Tibial artery (tissue), 4 donors: ENCODE measurements at places on chromosomes 4 and X.
A peak's percentile ranks its signal among the peaks of the same experiment; 100 is the strongest.

GRCh38 chr4:70632028-70632427 is 3.5 kb downstream of the ENAM start:
- no peak for DNase-seq

DNA sequence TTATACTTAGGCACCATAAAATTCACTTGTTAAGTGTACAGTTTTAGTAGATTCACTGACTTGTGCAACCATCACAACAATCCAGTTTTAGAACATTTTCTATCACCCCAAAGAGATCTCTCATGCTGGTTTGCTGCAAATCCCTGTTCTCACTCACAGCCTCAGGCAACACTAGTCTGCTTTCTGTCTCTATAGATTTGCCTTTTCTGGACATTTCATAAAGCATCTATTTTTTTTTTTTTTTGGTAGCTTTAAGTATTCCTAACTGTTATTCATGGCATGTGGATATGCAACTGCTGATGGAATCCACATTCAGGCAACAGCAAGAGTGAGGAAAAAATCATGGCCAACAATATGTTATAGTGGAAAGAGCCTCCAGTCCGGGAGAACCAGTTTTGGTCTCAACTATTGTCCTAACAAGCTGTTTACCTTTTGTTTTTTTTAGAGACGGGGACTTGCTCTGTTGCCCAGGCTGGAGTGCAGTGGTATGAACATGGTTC is 27.0 kb upstream of the TMEM150C start:
- no peak for DNase-seq

- DNase-seq: no peak
Observed at GRCh38 chr4:16293210-16293838, 67.1 kb upstream of the TAPT1 start.

DNA sequence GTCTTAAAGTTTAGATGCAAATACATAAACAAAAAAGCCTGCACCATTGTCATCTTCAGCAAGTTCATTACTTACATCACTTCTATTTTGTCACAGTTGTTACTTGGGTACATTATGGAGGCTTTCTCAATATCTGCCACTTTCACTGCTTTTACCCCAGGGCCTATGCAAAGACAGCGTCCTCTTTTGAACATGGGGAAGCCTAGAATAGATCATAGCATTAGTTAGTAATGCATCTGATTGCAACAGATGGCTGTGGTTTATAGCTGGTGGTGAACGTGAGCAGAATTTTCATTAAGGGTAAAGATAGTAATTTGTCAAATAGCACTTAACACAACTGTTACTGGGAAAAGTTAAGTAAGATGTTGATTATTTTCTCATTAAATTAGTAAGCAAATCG is 729 bp downstream of the CXCL11 start:
- no peak for DNase-seq

- no peak for DNase-seq
Observed at GRCh38 chr4:152996672-152997071, 60.5 kb downstream of the FHDC1 start.

DNA sequence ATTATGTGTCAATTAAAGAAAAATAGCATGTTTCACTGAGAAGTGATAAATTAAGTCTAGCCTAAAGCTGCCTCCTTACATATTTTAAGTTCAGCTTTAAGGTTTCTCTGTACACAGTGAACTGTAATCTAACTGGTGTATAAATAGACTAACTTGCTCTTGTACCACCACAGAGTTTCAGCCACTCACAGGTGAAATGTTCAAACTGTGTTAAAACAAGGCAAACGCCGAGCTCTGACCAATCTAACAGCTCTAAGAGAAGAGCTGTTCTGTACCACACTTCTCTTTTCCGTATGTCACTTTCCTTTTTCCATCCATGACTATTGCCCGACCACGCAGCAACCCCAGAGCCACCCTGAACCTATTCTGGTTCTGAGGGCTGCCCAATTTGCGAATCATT is 64.5 kb downstream of the DCHS2 start:
- no peak for DNase-seq

DNA sequence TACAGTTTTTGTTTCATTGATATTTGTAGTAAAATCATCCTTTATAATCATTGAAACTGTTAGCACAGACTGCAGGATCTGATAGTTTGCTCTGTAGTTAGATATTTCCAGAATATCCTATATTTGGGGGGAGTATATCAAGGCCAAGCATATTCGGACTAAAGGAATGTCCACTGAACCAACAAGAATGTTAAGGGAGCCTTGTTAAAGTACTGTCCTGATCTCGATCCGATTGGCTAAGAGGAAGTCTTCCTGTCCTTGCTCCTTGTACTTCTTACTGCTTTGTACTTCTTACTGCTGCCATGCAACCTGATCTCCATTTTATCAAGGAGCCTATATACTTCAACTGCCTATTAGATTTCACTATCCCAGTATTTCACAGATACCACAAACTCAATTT is 449.3 kb downstream of the RPA4 start:
- DNase-seq: no peak

DNA sequence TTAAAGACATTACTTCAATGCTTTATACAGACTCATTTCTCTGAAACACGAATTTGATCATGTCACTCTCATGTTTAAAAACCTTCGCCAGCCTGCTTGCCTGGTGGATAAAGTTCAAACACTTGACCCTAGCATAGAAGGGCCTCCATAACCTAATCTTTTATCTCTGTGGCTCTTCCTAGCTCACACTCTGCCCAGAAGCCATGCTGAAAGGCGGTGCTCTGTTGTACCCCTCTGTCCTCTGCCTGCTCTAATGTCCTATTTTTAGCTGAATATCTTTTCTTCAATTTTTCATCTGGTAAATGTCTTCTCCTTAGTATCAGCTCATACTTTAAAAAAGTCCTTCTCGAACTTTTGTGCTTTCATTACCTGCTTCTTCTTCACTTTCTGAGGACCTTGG is 302.6 kb upstream of the BOD1L1 start:
- no peak for DNase-seq

- DNase-seq: no peak
Observed at GRCh38 chrX:110310896-110311295, 7.0 kb downstream of the AMMECR1 start.

DNA sequence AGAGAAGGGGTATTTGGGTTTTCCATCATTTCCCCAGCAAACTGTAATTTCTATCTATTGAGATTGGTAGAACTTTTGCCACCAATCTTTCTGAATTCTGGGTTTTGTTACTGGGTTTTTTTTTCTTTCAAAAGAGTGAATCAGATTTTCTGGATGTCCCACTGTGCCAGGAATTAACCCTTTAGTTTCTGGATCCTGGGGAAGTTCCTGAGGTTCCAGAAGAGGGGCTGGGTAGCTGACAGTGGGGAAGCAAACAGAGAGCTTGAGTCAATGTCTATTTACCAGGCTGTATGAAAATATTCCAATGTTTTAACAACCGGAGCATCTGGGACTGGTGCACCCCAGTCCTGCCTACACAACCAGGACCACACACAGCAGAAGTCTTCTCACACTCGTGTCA is 25.8 kb upstream of the SOD3 start:
- DNase-seq: no peak

- DNase-seq: peak; percentile 80
Observed at GRCh38 chr4:25030277-25031076, at the start of gene LGI2. Gene LGI2, minus strand, starts transcription at chr4:25030946. Its CDS starts 253 bp downstream, at chr4:25030693.

GRCh38 chrX:9842541-9842940 is 56.3 kb downstream of the SHROOM2 start:
- no peak for DNase-seq

- DNase-seq: no peak
Observed at GRCh38 chr4:104905065-104905464, 241.6 kb upstream of the TET2 start.

DNA sequence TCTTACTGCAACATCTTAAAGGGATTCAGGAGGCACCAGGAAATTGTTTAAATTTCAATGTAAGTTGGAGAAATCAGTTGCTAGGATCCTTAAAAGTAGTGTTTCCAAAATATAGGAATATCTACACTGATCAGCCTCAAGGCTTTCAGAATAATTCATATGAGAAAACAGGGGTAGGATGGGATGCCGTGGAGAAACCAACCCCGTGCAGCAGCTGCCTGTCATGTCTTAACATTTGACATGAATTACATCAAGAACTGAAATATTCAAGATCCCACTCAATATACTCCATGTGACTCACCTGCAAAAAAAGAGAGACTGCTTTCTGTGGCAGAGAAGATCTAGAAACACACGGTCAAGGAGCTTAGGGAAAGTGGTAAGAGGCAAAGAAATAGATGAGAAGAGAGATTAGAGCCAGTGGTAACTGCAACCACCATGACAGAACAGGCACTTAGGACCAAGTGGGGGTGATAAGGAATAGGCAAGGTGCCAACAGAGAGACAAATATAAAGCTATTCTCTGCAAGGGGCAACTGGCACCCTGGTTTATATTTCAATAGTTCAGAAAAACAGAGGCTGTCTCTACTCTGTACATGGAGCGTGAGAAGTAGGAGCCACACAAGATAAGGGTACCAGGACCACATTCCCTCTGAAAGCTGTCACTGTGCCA is 64.0 kb downstream of the SLC39A8 start:
- DNase-seq: no peak

GRCh38 chrX:50765986-50766385 is 48.0 kb downstream of the SHROOM4 start:
- no peak for DNase-seq

DNA sequence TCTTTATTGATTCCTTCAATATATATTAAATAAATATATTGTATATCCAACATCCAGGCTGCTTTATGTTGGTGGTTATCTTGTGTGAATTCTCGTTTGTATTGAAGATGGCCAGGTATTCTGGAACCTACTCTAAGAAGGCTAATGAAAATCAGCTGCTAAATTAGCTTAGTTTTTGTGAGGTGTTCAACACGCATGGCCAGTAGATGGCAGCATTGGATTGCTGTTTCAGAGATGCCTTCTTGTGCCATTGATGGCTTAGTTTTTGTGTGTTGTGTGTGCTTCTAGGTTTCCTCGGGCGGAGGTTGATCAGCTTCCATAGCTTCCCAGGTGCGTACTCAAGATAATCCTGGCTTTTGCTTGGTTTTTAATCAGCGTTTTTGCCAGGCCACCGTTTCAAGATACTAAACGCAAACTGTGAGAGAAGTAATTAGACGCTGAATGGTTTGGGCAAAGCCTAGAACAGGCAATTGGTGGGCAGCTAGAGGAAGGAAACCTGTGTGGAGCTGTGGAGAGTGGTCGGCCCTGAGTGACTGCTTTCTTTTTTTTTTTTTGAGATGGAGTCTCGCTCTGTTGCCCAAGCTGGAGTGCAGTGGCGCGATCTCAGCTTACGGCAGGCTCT is 15.1 kb downstream of the NOCT start:
- DNase-seq: peak; percentile 63

- DNase-seq: no peak
Observed at GRCh38 chrX:85620466-85620865, 241.0 kb upstream of the POF1B start.

- DNase-seq: no peak
Observed at GRCh38 chrX:12843061-12843667, 23.7 kb upstream of the TLR7 start.

DNA sequence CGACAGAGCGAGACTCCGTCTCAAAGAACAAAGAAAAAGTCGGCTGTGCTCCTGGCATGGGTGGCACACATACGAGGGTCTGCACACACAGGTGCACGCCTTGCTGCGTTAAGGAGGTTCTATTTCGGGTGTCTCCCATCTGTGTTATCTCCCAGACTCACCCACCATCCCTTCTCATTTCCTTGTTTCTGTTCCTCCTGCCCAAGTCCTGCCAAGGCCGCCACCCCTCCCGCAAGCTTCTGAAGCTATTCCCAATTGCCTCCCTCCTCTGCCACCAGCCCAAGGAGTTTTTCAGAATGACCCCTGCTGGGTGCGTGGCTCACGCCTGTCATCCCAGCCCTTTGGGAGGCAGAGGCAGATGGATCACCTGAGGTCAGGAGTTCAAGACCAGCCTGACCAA is 6.0 kb upstream of the IL3RA start:
- DNase-seq: no peak

DNA sequence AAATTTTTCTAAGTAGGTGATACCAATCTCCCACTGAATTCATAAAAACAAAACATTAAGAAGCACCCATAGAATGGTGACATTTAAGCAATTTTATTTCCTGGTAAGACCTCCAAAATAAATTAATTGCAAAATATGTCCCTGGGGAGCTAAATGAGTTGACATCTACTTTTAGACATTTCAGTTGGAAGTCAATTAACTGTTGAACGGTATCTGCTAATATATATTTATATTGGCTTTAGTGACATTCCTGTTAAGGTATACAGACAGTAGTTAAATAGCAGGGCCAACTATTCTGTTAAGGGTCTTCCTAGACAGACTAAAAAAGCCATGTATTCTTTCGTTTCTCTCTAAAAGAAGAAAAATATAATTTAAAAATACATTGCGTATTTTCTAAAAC is at the start of gene PRR27:
PRR27 (plus strand) TSS at position 301 of the 400 bp plus-strand sequence. CDS start 139 bp downstream, outside the sequence.
- DNase-seq: no peak

- no peak for DNase-seq
Observed at GRCh38 chrX:51332188-51332942, at the start of gene NUDT10. Gene NUDT10, plus strand, starts transcription at chrX:51332822. Its CDS starts 144 bp downstream, at chrX:51332966.

GRCh38 chrX:81120258-81120935 is 81.3 kb downstream of the HMGN5 start:
- no peak for DNase-seq

DNA sequence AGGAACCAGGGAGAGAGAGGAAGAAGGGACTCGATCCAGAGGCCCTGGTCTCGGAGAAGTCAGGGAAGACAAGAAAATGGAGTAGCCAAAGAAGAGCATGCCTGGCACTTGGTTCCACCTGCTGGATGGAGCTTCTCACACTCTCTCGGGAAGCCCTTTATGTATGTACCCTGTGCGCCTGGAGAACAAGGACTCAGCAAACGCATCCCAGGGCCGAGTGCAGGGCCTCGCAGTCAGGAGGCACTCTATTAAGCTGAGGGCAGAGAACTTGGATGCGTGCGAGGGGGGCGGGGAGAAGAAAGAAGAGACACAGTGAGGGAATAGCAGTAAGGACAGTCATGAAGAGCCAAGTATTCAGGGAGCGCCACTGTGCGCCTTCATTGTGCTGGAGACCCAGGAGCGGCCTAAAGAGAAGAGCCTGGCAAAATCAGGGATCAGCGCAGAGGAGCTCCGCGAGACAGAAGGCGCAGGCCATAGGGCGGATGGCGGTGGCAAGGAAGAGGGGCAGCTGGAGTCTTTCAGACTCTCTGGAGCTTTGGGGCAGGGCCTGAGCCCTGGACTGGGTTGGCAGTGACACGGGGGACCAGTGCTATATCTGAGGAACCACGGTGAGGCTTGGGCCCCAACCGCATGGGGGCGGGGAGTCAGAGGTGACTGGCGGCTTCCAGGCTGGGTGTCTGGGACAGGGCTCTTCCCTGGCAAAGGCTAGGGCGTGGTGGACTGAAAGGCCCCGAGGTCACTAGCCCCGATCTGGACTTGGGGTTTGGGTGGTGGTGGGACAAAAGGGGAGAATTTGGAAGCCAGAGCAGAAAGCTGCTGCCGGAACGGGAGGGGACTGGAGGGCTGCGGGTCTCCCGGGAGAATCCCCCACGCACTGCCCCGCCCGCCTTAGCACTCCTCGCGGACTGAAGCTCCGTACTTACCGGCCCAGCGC is 1.9 kb upstream of the SEPTIN6 start:
- no peak for DNase-seq

GRCh38 chr4:4443821-4444220 is 56.9 kb downstream of the NSG1 start:
- no peak for DNase-seq

DNA sequence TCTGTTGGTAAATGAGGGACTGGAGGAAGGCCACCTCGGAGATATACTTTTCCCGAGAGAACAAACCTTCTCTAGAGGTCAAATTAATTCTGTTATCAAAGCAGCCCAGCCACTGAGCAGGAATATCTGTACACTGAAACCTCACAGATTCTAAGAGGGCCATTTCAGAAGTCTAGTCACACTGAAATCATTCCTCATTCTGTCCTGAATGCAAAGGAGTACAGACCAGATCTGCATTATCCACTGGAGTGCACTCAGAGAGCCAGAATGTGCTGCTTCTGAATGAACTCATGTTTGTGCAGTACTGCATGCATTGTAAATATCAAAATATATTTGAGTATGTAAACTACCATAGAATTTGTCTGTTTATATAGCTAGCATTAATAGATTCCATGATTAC is 278.3 kb upstream of the FSTL5 start:
- DNase-seq: no peak
